Hematopoietic multipotent progenitor cell treated with erythropoietin and hydrocortisone succinate and interleukin-3 and kit ligand, for 17 days (in vitro differentiated cells): ENCODE measurements at places on chromosomes 4 and X.

DNA sequence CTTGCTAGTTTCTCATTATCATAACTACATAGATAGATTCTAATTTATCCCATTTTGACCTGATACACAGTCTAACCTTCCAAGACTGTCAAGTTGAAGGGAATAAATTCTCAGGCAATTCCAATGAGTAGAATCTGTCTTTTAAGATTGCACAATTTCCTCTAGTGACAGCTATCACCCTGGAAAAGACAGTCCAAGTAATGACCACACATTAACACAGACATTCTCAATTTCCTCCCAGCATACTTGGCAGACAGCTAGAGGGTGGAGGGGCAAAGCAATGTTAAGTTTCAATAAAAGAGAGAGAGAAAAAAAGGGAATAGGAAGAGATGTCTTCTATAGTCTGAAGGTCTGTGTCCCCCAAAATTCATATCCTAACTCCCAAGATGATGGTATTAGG lies 234.7 kb downstream of the LDB2 start:
- no peak for DNase-seq

GRCh38 chr4:163063891-163064290 lies 102.8 kb downstream of the NAF1 start:
- DNase-seq = no peak

- no peak for DNase-seq
Observed at GRCh38 chr4:20359692-20360091, 108.0 kb downstream of the SLIT2 start.

- DNase-seq = peak; percentile 12
Observed at GRCh38 chrX:38841750-38842149, 40.5 kb downstream of the MID1IP1 start.

DNA sequence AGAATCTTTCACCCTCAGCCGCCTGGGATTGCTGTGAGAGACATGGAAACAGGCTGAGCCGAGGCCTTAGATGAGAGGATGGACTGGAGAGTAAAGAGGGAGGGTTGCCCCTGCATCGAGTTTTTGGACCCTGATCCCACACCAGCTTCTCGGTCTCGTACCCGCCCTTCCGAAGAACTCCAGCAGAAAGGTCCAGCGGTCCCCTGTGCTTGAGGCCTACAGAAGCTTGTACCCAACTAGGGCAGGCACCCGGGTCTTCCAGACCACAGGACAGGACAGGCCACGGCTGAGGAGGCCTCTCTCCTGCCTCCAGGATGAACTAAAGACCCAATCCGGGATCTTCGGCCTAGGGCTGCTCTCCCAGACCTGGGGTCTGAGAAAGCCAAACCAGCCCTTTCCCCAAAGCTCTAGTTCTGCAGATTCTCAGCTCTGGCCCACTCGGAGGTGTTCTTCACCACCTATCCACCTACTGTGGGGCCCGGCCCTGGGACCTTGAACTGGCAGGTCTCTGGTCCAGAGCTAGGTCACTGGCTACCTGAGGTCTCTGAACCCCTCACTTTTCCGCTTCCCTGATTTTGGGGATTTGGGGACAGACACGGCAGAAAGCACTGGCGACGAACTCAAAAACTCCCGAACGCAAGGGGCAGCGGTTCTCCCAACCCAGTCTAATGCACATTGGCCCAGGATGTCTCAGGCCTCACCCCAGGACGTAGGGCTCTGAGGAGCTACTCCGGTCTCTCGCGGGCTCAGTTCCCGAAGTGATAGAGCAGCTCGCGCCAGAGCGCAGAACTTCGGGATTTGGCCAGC lies 1.1 kb downstream of the NKX3-2 start:
- no peak for DNase-seq

DNA sequence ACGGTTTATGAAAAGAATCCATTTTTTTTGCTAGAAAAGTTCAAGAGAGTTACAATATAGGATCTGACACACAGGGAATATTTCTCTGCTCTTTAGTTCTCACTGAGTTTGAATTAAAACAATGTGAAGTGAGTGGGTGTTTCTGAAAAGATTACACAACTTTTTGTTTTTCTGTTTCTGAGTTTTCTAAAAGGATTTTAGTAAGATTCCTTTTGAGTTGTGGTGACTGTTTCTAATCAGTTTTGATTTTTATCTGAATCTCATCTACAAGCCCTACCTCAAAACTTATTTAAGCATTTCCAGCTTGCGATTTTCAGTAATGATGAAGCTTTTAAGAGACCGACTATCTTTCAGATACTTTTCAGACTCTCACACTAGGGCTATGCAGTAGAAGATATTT lies 141.7 kb downstream of the GPAT3 start:
- DNase-seq = no peak

DNA sequence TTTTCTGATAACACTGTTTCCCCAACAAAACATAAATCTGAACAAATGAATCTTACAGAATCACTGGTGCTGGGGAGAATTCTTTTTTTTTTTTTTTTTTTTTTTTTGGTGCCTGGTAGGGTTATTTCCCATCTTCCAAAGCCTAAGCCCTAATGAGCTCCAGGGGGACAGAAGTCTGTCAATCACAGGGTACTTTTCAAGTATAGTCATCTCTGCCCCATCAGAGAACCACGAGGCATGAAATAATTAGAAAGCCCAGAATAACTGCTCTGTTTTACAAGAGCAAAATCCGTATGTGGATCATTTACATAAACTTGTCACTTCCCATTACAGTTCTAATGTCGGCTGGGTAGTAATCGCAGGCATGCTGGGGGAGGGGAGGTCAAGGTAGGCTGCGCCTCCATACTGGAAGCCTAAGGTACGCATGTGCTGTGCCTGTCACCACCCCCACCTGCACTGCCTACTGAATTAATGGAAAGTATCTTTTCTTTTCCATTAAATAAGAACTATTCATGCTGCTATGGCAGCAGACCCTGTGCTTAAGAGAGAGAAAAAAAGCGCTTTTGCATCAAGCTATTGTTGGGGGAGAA lies 164.7 kb upstream of the LEF1 start:
- no peak for DNase-seq

- no peak for DNase-seq
Observed at GRCh38 chr4:184392748-184393559, 81.4 kb downstream of the IRF2 start.

DNA sequence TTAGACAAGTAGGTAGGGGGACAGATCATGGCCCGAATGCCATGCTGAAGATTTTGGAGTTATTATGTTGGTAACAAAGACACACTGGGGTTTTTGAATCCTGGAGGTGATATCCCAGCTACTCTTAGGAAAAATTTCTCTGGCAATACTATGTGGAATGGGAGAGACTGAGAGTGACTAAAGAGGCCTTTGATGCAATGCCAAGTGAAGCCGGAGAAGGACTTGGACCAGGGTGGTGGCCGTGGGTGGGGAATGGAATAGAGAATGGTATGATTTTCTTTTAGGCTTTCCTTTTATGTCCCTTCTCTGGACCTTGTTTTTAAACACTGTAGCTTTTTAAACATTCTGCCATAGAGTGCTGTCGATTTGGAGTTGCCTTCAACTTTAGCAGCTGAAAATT lies 141.6 kb downstream of the DCLK2 start:
- no peak for DNase-seq

- no peak for DNase-seq
Observed at GRCh38 chr4:126954537-126955291, 678.0 kb upstream of the INTU start.

DNA sequence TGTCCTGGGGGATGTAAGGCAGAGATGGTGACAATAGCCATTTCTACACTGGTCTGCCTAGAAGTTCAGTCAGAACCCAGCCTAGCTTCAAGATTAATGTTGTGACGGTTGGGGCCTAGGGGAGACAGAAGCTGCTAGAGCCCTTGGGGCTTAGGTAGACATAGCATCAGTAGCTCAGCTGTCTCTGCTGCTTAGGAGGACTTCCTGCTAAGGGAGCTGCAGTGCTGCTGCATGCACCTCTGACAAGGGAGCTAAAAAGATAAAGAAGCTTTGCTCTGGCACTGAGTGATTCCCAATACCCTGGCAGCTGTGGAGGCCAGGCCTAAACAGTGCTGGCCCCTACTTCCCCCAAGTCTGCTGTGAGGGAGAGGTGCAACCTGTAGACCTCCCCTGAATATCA lies 116.0 kb downstream of the CT47B1 start:
- no peak for DNase-seq

DNA sequence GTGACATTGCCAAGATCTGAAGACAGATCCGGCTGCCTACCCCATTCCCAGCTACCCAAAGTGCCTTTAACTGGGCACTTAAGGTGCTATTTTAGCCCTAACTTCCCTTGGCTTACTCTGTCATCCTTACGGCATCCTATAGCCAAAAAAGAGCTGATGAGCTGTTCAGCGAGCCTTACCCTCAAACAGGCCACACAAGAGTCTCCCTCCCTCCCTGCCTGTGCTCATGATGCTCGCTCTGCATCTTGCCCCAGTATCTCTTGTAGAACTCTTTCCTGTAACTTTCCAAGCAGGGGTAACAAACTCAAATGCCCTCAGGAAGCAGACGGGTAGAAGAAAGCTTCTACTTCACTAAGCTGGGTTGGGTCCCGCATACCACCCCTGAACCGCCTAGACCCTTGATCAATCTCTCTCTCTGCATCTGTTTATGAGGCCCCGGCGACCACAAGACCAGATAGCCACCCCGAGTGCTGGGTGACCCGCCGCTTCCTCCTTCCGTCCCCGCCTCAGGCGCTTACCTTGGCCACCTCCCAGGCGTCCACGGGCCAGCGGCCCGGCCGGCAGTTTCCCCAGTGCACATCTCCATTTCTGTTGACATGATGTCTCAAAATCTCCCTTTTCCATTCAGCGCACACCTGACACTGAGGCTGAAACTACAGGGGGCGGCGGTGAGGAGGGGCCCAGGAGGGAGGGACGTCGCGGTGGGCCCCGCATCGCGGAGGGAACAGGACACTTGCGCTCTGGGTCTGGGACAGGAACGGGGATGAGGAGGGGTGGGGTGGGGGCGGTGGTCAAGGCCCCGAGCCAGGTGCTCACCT lies 663 bp downstream of the CXorf38 start:
- DNase-seq = peak; percentile 37

GRCh38 chr4:38232741-38233140 lies 272.5 kb downstream of the PTTG2 start:
- DNase-seq = no peak

DNA sequence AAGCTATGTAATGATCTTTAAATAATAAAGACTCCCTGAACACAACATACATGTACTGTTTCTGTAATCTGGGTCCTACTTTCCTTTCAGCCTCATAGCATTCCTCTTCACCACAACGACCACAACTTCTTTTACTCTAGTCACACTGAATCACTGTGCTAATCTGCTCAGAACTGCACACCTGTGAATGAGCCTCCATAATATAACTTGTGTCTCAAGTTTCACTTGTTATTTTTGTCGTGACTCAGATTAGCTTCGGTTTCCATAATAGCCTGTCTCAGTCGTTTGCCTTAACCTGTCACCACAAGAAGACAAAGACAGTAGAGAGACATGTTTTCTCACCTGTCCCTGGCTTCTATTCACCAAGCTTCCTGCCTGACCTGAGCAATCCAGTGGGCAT lies 61.8 kb downstream of the MAGED1 start:
- no peak for DNase-seq

DNA sequence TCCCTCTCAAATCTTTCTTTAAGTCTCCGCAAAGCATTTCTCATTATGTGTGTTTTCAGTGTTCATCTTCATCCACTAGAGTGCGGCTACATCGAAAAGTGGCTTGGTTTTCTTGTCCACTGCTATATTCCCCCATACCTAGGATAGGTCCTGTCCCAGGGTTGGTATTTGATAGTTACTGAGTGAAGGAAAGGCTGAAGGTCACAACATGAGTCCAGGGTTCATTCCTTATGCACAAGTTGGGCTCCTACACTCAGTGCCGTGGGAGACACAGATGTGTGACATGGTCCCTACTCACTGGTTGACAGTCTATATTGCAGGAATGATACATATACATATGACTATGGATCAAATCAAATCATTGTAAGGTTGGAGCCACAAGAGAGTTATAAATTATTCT lies 55.4 kb upstream of the RELL1 start:
- no peak for DNase-seq

DNA sequence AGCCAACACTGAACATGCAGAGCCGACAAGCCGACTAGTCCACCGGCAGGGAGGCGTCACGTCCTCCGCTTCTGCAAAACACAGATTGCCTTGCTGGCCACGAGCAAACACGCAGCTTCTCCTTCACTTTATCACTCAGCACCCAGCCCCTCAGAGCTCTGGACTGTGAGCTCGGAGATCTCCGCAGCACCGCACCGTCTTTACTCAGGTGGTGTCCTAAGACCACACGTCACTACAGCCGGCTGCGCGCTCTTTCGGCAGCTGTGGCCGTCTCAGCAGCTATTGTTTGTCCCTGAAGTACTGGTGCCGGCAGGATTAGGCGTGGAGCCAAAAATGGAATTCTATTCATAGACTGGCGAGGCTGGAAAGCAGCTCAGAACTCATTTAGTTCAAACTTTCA lies 72.0 kb downstream of the FAT1 start:
- DNase-seq = no peak

DNA sequence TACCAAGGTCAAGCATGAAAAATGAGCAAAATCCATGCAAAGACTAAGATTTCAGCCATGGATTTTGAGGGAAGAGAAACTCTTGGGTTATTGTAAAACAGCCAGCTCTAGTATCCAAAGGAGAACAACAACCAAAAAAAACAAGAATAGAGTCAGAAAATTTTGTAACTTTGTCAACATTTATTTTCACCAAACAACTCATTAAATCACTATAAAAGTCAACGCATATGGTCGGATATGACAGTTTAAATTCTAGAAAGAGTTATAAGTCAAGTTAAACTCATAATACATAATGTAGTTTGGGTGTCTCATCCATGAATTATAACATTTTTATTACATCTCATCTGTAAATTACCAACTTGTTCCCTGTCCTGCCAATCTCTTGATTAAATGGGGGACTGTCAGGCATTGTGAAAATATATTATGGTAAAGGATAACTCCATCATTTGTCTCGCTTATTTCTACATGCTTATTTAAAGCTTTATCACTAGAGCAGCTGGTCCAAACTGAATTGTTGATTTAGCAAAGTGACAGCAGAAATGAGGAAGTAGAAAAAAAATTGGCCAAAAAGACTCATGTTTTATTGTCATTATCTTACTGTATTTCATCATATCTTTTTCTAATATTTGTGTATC lies 224.8 kb upstream of the NOCT start:
- DNase-seq = no peak

DNA sequence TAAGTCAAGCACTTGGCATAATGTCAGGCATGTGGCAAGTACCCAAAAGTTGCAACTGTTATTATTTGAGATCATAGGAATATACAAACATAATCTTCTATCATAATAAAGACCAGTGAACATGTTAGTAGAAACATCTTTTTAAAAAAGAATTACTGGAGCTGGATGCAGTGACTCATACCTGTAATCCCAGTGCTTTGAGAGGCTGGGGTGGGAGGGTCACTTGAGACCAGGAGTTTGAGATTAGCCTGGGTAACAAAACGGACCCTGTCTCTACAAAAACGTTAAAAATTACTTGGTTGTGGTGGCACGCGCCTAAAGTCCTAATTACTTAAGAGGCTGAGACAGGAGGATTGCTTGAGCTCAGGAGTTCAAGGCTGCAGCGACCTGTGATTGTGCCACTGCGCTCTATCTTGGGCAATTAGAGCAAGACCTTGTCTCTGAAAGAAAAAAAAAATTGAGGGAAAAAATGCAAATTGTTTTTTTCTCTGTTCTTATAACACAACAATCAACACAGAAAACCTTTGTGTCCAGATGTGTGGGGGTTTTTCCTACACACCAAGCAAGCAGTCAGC lies 284.3 kb downstream of the ARHGAP10 start:
- DNase-seq = no peak
